ENCODE measurements at places on chromosomes 5 and 9.

GRCh38 chr9:125521462-125522327 lies 185.3 kb downstream of the MAPKAP1 start:
- no peak for DNase-seq

DNA sequence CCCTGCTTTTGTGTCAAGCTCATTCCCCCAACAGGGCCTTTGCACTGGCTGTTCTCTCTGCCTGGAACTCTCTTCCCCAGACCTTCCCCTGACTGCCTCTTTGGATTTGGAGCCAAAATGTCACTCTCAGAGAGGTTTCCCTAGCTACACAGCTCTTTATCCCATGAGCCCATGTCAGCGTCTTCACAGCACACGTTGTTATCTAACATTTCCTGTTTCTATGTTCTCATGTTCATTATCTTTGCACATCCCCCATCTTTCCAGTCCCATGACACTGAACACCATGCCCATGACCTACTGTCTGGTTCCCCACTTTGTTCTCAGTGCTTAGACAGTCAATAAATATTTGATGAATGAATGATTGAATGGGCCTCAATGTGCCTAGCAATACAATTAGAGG lies 26.3 kb upstream of the ARSI start:
- DNase-seq = no peak

DNA sequence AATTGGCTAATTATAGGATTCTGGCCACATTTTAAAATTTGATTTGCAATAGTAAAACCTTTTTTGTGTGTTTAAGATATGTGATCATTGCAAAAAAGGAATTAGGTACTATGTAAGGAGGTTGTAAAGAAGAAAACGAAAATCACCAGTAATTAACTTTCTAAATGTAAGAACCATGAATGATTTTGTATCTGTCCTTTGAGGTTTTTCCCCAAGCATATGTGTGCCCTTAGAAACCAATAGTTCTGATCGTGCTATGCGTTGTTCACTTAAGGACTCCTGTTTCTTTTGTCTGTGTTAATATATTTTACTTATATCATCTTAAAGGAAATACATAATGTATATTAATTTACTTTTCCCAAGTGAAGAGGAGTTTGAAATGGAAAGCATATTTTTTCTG lies 410.2 kb downstream of the PSAT1 start:
- no peak for DNase-seq

DNA sequence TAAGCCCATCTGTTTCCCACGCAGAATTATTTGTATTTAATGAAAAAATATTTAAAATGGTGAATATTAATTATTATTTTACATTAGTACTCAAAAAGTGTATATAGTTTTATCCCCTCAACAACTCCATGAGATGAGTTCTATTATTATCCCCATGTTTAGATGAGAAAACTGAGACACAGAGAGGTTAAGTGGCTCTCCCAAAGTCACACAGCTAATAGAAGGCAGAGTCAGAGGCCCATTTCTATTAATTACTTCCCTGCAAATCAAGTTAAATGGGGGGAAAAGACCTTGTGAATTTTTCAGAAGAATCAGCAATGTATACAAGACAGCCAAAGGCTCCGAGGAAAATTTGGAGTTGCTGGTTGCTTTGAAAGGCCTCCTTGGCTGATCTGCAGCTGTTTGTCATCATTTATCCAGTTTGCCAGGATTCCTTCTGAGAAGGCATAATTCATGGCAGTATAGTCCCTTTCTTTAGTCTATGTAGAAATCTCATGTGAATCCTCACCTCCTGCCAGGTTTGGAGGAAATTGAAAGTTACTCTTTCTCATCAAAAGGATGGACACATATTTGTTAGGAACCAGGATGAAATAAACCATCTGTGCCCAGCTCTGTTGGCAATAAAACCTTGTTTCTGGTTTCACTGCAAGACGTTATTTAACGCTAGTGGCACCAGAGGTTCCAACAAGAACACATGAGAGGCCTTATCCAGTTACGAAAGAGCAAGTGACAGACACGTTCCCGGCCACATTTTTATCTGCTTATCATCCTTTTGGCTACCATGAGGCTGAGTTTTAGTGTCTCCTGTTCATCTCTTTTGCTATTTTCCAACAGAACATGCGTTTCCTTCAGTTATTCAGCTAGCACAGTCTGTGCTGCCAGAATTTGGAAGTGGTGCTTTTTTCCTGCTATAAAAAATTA lies 621 bp downstream of the FYB1 start:
- no peak for DNase-seq

DNA sequence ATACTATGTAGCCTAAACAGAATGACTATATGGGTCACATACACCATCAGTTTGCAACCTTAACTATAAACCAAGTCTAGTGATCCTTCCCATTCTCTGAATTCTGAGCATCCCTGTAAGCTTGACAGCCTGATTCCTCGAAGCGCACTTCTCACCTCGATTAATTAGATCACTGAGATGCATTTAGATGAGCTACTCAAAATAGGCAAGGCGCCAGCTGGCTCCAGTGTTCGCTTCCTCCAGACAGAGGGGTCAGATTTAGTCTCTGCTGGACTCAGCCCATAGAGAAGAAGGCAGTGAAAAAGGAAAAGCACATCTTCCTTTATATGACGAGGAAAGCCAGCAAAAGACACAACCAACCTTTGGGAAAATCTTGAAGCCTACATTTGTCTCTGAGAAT lies 371.5 kb downstream of the MLLT3 start:
- DNase-seq = no peak

DNA sequence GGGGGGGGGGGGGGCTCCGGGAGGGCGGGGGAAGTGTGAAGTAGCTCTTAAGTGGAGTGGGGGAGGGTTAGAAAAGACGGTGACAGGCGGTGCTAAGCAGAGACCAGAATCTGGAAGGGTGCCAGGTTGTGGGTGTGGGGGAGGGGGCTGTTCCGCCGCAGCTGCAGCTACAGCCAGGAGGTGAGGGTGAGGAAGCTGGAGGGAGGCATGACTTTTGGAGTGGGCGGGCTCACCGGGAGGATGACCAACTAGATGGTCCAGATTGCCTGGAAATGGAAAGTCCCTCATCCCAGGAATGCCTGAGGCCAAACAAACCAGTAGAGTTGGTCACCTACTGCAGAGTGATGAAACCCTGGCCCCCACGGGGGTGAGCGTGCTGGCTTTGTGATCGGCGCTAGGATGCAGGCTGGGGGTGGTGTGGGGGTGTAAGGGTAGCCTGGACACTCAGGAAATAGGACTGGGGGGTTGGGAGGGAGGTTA lies 158.1 kb upstream of the SHB start:
- peak; percentile 90 for DNase-seq

GRCh38 chr5:126988021-126988569 lies 42.3 kb downstream of the MARCHF3 start:
- DNase-seq = no peak

DNA sequence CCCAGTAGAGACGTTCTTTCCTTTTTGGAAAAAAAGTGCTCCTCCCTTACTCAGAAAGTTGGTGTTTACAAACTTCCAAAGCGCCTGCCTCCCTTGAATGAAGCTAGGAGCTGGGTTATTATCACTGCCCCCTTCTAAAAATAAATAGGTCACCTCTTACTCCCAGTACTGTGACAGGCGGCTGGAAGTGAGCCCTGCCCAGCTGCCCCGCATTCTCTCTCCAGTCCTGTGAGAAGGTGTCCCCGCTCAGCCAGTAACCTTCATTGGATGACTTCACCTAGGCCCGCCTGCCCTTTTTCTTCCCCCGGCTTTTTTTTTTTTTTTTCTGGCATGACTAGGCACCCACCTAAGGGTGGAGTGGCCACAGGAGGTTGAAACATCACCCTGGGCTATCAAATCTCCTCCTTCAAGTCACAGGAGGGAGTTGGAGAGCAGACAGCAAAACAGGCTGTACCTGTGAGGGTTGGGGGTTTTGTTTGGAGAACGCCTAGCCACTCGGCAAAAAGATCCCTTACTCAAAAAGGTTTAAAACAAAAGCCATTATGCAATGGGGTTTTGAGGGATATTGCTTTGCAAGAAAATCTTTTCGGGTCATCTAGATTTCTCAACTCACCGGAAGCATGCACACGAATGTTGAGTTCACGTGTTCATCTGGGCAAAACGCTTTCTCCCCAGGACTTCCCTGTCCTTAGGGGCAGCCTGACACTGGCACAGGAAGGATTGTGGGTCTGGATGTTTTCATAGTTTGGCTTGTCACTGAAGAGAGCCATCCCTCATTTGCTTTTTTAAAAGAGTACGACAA lies 43.3 kb upstream of the ZNF622 start:
- DNase-seq = peak; percentile 66

DNA sequence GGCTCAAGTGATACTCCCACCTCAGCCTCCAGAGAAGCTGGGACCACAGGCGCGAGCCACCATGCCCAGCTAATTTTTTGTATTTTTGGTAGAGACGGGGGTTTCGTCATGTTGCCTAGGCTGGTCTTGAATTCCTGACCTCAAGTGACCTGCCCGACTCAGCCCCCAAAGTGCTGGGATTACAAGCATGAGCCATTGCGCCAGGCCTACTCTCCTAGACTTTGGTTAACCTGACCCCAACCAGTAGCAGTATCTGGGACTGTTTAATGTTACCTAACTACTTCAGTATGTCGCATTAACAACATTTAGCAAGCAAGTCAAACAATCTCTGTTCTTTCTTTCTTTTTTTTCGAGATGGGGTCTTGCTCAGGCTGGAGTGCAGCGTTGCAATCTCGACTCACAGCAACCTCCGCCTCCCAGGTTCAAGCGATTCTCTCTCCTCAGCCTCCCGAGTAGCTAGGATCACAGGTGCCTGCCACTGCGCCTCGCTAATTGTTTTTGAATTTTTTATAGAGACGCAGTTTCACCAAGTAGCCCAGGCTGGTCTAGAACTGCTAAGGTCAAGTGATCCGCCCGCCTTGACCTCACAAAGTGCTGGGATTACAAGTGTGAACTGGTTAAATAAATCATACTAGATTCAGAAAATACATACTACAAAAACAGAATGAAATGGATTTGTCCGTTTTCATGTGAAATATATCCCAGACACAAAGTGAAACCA lies 2.0 kb downstream of the AK3 start:
- DNase-seq = no peak

DNA sequence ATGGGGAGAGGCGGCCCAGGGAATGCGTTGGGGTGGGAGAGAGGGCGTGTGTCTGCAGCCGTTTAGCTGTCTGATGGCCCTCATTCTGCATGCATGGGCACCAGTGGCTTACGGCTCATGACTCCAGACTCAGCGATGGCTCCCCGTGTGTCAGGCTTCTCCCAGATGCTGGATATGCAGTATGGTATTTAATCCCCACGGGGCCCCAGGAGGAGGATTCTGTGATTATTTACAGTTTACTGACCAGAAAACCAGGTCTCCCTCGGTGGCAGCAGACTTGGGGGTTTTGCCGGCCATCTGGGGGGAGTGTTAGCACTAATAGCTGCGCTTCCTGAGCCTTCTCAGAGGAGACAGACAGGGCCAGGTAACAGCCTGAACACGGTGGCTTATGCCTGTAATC lies 4.3 kb downstream of the PRDM12 start:
- DNase-seq = no peak

GRCh38 chr9:114777821-114778609 lies 27.8 kb downstream of the TNFSF15 start:
- DNase-seq = no peak

GRCh38 chr9:88372103-88372654 lies 16.1 kb upstream of the SPIN1 start:
- DNase-seq = no peak

- DNase-seq = no peak
Measured at GRCh38 chr9:129757045-129757444, 4.2 kb upstream of the PTGES start.

GRCh38 chr5:94442991-94443390 lies 175.4 kb downstream of the KIAA0825 start:
- no peak for DNase-seq

GRCh38 chr9:94675008-94675881 lies 35.9 kb upstream of the FBP1 start:
- DNase-seq = no peak

DNA sequence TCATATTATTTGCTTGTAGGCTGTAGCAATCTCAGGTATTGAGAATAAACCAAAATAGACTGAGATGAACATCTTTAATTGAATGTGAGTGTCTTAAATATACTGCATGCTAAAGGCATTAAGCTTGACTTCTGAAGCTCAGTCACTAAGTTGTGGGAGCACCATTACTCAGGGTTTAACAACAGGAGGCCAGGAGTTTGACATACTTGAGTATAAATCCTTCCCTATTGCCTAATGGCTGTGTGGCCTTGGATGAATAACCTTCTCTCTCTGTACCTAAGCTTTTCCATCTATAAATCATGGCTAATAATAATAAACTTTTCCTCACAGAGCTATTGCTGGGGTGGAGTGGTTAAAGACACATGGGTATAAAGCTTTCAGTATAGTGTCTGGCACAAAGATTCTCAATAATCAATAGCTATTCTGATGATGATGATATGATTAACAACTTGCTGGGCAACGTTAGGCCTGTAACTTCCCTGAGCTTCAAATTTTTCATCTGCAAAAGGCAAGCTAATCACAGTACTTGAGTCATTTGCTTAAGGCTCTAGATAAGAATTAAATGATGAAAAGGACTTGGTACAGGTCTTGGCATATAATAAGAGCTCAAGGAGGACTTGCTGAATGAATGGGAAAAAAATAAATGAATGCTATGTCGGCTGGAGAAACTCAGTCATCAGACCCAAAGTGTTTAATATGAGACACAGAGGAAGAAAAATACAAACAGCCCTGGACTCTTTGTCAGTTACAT lies 174.0 kb upstream of the IL12B start:
- DNase-seq = no peak

DNA sequence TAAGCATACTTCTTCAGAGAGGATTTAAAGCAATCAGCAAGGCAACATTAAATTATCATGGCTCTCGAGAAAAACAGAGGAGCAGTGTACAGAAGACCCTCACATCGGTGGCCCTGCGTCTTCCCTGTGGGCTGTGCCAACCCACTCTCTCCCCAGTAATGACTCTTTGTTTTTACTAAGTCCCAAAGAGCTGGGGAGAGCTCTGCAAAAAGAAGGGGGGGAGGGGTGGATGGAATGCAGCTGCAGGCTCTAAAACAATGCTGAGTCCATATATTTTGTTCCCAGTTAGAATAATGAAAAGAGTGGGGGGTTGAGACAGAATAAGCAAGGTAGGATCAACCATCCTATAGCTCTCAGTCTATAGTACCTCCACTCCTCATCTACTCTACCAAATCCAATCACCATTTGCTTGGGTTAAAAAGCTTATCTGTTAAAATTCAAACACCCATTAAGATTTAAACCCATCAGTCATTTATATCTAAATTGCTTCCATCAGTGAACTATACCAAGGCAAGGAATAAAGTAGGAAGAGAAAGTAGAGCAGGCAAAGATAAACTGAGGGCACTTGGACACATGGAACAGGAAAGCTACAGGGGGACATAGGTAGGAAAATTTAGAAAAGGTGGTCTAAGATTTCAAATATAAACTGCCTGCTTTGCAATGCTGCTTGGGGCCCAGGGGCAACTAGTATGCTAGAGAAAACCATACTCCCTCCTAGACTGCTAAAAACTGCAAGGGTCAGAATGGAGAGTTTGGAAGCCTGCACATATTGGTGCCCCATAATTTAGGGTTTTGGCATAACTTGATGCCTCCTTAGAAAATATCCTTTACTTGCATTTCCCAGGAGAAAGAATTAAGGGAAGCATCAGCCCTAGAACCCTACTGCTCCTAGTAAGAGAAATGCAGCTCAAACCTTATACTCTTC lies 20.6 kb downstream of the ELL2 start:
- no peak for DNase-seq

- no peak for DNase-seq
Measured at GRCh38 chr5:128212191-128212806, 128.7 kb downstream of the SLC12A2 start.

- no peak for DNase-seq
Measured at GRCh38 chr9:136506425-136506824, 23.6 kb upstream of the SEC16A start.
